Posterior vena cava (tissue), 2 donors: ENCODE measurements at places on chromosomes 3 and 15. TPM values are rescaled to one million over a fixed set of nuclear protein-coding genes. Genes with fewer than 3 reads are reported as not detected.

CELSR3 gene
- 0.65 TPM for total RNA-seq

CFAP161 gene
- 0.52 TPM for total RNA-seq

TRAK1 gene
- 39.2 TPM for total RNA-seq

IGDCC3 gene
- total RNA-seq = not detected

ABHD6 gene
- total RNA-seq = 7.6 TPM

CHDH gene
- 3.7 TPM for total RNA-seq

PRR23A gene
- total RNA-seq = not detected

RNU5B-1 gene
- total RNA-seq = 102 TPM

ADCY5 gene
- 41.1 TPM for total RNA-seq

MAPK6 gene
- 22.1 TPM for total RNA-seq

SLC24A5 gene
- not detected for total RNA-seq

CELF6 gene
- total RNA-seq = 1.6 TPM

GANC gene
- total RNA-seq = 34.8 TPM

CCDC54 gene
- total RNA-seq = not detected

ADIPOQ gene
- total RNA-seq = 1.9 TPM

BFSP2 gene
- total RNA-seq = not detected

GLDN gene
- total RNA-seq = 8.1 TPM

EBLN2 gene
- 4.0 TPM for total RNA-seq

FETUB gene
- 0.90 TPM for total RNA-seq

RHCG gene
- total RNA-seq = not detected

SLC28A2 gene
- not detected for total RNA-seq

ARPIN gene
- 24.7 TPM for total RNA-seq

TMCC1 gene
- total RNA-seq = 47.7 TPM

GABRB3 gene
- 1.9 TPM for total RNA-seq

CCR3 gene
- not detected for total RNA-seq

PODXL2 gene
- total RNA-seq = 2.0 TPM

OIP5 gene
- 0.56 TPM for total RNA-seq

GOLGA6D gene
- not detected for total RNA-seq

ADAMTS7 gene
- 8.9 TPM for total RNA-seq

SERPINI2 gene
- total RNA-seq = not detected

SPINK8 gene
- not detected for total RNA-seq

LSAMP gene
- total RNA-seq = 3.7 TPM

SAMMSON gene
- 0.33 TPM for total RNA-seq

ZNF662 gene
- 11.8 TPM for total RNA-seq

PARP9 gene
- total RNA-seq = 31.9 TPM

ECE2 gene
- total RNA-seq = not detected

ARRDC4 gene
- 43.6 TPM for total RNA-seq

CAND2 gene
- 16.8 TPM for total RNA-seq

ATP13A4 gene
- 0.14 TPM for total RNA-seq

CKMT1B gene
- not detected for total RNA-seq

CD276 gene
- total RNA-seq = 137 TPM

ADGRG7 gene
- not detected for total RNA-seq

WDR73 gene
- 18.7 TPM for total RNA-seq

UBA7 gene
- 32.1 TPM for total RNA-seq
